ENCODE measurements at places on chromosomes 11 and 22. TPM values are rescaled to one million over a fixed set of nuclear protein-coding genes. Genes with fewer than 3 reads are reported as not detected.

The HBG1 gene
- not detected for total RNA-seq

The PAX6 gene
- not detected for total RNA-seq

The FAM227A gene
- total RNA-seq, result 0.50 TPM

- no peak for DNase-seq
These were observed 1078.3 kb downstream of the FAM181B start for GRCh38 chr11:81655351-81655750.

The TESMIN gene
- total RNA-seq, result 2.2 TPM

The PRG2 gene
- total RNA-seq, result 0.54 TPM

DNA sequence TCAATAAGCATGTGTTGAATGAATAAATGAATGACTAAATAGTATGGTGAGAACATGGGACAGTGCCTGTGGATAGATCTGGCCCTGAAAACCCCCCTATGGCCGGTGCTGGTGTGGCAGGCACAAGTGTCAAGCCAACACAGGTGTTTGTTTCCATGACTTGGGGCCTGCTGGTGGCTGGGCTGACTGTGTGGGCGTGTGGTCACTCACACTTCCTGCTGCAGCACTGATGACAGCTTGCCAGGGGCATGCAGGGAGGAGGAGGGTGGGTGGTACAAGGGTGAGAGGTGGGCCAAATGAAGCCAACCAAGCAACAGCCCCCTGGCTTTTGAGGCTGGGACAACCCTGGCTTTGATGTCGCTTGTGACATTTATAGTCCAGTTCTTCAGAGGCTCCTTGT, 30.3 kb upstream of the ABCC8 start:
- peak; percentile 10 for DNase-seq

- DNase-seq, result no peak
These were observed 37.1 kb upstream of the SUSD2 start for GRCh38 chr22:24144056-24144777.

The PKDREJ gene
- not detected for total RNA-seq

The SCN2B gene
- total RNA-seq, result not detected

The TRIM51G gene
- total RNA-seq, result not detected

DNA sequence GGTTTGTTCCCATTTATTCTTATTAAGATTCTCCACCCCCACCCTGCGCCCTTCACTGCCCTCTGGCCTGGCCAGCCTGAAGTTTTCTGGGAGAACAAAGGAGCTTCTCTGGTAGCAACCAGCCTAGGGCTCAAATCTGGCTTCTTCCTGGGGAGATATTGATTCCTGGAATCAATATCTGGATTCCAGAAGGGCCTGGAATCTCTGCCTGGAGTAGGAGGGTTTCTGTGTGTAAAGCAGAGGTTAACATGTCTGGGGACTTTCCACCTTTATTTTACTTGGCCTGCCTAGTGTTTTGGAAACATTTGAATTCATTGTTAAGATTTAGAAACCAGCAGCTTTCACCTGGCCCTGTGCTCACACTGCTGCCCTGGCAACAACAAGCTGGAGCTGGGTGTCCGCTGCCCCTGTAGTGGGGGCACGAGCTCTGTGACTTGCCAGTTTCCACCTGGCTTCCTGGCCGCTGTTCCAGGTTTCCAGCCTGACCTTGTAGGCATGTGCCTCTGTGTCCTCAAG, 5.5 kb downstream of the C11orf91 start:
- no peak for DNase-seq

DNA sequence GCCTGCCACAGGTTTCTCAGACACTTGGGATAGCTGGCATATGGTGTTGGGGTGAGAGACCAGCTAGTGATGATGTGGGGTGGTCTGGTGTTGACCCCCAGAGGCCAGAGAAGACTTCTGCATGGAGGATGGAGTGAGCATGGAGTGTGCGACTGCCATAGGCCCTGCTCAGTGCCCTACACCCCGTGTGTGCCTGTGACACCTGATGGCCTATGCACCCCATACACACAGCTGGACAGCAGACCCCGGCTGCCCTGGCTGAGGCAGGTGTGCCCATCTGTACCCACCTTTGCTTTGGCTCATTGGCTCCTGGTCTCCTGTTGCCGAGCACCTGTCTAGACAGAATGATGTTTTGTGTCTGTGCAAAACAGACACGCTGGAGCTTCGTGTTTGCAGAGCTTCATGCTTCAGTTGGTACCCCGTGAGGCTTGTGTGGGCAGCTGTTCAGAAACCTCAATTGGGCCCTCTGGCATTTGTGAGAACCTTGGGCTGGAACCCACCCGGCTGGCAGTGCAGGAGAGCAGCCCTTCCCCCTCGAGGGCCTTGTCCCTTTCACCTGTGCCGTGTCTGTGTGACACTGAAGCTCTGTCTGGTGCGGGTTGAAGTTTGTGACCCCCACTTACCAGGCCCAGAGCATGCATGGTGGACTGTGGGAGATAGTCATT, 27.6 kb downstream of the BCR start:
- DNase-seq, result no peak

DNA sequence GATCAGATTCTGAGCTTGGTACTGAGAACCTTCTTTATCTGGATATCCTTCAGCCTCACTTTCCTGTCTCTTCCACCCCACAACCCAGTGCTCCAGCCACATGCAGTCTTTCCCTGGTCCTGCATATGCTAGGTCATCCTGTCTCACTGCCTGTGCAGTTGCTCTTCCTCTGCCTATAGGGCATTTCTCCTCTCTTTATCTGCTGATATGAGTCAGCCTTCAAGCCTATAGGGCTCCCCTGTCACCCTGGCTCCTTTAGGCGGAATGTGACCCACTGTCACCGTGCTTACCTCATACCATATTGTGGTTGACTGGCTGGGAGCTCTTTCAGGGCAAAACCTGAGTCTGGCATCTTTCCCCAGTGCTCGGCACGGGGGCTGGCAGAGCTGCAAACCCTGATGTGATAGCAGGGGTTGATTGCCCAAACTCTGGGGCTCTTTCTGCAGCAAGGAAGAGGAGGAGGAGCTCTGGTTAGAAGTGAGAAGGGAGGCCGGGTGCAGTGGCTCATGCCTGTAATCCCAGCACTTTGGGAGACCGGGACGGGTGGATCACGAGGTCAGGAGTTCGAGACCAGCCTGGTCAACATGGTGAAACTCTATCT, 26.3 kb downstream of the MEI1 start:
- DNase-seq, result no peak

The NECTIN1 gene
- 3.7 TPM for total RNA-seq

GRCh38 chr11:119714189-119714588, 14.8 kb downstream of the NECTIN1 start:
- DNase-seq, result no peak

DNA sequence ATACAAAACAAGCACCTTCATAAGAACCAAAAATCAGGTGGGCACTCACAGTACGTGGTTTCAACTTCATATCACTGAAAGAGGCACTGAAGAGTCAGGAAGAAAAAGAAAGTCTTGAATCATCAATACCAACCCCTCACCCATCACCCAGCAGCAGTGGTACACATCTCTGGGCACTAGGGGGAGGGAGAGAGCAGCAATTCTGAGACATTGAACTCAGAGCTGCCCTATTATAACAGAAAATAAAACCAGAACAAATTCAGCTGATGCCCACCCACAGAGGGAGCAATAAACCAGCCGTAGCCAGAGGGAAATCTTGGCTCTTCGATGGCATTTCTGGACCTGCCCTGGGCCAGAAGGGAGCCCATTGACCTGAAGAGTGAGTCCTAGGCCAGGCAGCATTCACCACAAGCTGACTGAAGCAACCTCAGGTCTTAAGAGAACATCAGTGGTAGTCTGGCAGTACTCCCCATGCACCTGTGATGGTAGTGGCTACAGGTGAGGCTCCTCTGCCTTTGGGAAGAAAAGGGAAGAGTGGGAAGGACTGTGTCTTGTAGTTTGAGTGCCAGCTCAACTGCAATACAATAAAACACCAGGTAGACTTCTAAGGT, 42.2 kb upstream of the FAM181B start:
- peak; percentile 19 for DNase-seq

DNA sequence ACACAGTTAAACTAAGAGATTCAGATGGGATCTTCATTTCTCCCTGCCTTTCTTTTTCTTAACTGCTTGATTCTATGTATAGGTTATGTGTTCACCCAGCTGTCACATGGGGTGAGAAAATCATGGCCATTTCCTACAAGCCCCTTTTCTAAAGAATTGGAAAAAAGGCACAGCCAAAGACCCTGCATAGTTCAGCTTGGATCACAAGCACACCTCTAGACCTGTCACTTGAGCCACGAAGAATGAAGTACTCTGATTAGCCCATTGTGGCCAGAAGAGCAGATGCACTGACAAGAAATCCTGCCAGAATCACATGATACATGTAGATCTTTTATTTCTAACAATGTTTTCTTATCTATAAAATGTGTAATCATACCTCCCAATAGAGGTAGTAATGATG, 69.7 kb downstream of the RAB38 start:
- no peak for DNase-seq

Measured in activated naive CD8-positive, alpha-beta T cell treated with anti-CD3 and anti-CD28 coated beads for 36 hours (primary cell).